ENCODE measurements at places on chromosomes 7 and 10. TPM values are rescaled to one million over a fixed set of nuclear protein-coding genes. Genes with fewer than 3 reads are reported as not detected.

GRCh38 chr7:143416565-143417149 lies 8.0 kb upstream of the EPHA1 start:
- no peak for DNase-seq

DNA sequence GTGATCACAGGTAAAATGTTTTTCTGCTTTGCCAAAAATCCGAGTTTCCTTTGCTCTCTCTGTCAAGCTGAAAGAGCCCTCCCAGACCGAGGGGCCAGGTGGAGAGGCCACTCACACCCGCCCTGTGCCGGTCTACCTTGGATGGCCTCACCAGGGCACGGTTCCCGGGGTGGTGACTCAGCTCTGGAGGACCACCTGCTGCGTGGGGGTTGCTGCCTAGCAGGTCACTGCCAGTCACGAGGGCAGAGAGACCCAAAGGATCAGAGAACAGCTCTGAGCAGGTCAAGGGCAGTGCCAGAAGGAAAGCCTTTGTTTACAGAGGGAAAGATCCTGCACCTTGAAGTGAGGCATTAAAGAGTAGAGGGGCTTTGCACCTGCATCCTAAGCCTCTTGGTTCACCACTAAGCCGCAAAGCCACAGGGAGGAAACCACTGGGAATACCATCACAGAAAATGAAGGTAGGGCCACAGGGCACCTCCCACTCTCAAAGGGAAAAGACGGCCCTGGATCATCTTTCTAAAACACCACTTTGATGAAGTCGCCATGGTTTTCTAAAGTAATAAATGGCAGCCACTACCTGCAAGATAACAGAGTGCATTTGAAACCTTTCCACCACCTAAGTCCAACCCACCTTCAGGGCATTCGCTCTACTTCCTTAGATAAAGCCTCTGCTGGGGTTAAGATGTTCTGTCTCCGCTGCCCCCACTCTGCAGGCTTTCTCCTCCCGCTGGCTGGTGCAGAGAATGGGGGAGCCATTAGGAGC lies 160.3 kb upstream of the KLF14 start:
- DNase-seq = no peak

GRID2IP gene
- total RNA-seq = 1.9 TPM

- DNase-seq = no peak
Observed at GRCh38 chr10:104689105-104689504, 48.0 kb downstream of the SORCS3 start.

TEX36 gene
- not detected for total RNA-seq

- DNase-seq = peak; percentile 30
Observed at GRCh38 chr10:78532480-78533042, 498.9 kb downstream of the RPS24 start.

GRCh38 chr10:786633-787474 lies 97.4 kb upstream of the DIP2C start:
- DNase-seq = peak; percentile 57

OPN1SW gene
- 0.45 TPM for total RNA-seq

- no peak for DNase-seq
Observed at GRCh38 chr10:130022511-130023299, 58.6 kb upstream of the EBF3 start.

HOXA13 gene
- not detected for total RNA-seq

GRCh38 chr7:156119771-156120170 lies 307.5 kb upstream of the SHH start:
- DNase-seq = no peak

SPDYE16 gene
- 0.34 TPM for total RNA-seq

BET1 gene
- 28.1 TPM for total RNA-seq

GRCh38 chr10:102604439-102604841 lies 39.8 kb upstream of the TRIM8 start:
- no peak for DNase-seq

VAX1 gene
- 4.0 TPM for total RNA-seq

C7orf33 gene
- total RNA-seq = not detected

- peak; percentile 31 for DNase-seq
Observed at GRCh38 chr7:71414490-71414889, 282.5 kb downstream of the GALNT17 start.

DNA sequence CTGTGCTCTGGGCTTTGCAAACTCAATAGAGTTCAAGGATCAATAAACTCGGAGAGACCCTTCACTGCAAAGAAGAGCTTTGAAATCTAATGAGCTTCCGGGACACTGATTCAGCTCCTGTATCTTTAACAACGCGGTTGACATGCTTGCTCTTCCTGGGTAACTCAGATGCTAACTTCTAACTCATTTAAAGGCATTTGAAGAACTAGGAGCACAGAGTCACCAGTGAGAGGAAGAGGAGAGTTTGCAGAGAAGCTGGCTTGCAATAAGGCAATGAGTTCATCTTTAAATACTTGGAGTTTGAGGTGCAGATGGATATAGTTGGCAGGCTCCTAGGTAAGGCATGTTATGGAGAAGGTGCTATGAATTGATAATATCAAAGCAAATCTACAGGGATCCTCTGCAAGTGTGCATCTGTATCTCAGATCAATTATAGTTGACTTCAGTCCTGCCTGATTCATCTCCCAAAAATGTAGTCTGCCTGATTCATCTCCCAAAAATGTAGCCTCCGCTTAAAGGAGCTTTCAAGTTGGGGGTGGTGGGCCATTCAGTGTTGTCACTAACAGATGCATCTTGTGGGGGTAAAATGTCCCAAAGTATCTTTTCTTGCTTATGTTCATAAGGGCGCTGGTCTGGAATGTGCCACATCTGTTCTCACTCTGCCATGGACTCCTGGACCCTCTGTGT lies 182.5 kb upstream of the PRSS58 start:
- peak; percentile 53 for DNase-seq

GRCh38 chr7:158343936-158344455 lies 243.6 kb downstream of the PTPRN2 start:
- peak; percentile 15 for DNase-seq

DNA sequence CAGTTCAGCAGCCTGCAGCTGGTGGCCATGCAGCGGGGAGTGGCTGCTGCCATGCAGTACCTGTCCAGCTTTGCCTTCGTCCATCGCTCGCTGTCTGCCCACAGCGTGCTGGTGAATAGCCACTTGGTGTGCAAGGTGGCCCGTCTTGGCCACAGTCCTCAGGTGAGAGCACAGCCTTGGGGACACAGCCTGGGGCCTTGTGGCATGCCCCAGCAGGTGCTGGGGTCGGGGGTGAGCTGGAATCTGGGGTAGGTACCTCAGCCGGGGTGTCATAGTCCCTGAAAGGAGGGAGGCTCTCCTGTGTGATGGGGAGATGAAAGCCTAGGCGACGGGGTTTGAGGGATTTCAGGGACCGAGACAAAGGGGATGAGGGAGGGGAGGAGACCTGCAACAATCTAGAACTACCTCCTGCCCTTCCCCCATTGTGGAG lies 14.1 kb downstream of the EPHB6 start:
- peak; percentile 33 for DNase-seq

GRCh38 chr7:151309311-151309710 lies 32.3 kb upstream of the NUB1 start:
- DNase-seq = no peak

GRCh38 chr10:12135631-12136030 lies 6.2 kb downstream of the SEC61A2 start:
- no peak for DNase-seq

AKR1B1 gene
- 152 TPM for total RNA-seq

DNA sequence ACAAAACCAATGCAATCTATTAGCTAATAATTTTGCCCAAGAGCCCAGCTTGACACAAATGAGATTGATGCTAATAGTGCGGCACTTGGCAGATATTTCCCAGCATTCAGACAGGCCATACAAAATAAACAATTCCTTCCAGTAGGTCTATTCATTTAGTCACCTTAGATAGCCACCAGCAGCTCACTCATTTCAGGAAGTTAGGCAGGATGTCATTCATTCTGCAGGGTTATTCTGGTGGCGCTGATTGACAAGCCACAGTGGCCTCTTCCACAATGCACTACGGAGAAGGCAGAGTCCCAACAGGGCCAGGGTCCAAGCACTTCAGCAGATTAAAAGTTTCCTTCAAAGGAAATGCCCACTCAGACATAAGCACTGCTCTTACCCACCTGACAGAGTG lies 55.8 kb downstream of the PIK3AP1 start:
- DNase-seq = no peak

EPHB4 gene
- total RNA-seq = 76.4 TPM

GRCh38 chr10:126163506-126163905 lies 224.8 kb downstream of the ADAM12 start:
- no peak for DNase-seq

DNA sequence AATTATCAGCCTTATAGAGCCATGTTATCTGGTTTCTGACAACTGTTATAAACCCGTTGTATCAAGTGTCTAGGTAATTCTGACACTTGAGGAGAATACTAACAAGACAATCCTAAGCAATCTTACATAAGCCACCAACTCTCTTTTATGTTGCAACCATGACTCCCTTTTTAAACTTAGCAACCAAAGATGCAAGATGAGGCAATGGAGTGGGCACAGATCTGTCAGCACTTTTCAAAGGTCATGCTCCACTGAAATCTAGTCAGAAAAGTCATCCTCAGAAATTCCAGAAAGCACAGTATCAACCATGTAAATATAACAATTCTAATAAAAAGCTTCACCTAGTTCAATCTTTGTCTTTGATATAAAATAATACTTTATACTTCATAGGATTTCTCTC lies 77.0 kb upstream of the SEMA3A start:
- DNase-seq = no peak

DNA sequence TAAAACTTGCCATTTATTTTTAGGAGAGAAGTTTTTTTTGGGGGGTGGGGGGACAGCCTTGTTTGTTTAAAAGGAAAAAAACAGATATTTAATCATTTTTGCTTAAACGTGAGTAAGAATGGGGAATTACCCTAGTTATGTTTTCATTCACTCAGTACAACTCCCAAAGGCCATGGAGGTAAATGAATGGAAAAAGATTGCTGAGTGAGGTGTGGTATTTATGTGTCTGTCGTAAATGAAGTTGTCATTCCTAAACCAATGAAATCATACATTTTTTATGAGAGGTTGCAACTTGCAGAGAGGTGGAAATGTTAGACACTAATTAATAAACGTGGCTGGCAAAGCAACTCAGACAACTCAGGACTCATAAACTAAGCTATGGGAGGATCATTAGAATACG lies 218.1 kb downstream of the CELF2 start:
- no peak for DNase-seq

EBLN1 gene
- not detected for total RNA-seq

DNA sequence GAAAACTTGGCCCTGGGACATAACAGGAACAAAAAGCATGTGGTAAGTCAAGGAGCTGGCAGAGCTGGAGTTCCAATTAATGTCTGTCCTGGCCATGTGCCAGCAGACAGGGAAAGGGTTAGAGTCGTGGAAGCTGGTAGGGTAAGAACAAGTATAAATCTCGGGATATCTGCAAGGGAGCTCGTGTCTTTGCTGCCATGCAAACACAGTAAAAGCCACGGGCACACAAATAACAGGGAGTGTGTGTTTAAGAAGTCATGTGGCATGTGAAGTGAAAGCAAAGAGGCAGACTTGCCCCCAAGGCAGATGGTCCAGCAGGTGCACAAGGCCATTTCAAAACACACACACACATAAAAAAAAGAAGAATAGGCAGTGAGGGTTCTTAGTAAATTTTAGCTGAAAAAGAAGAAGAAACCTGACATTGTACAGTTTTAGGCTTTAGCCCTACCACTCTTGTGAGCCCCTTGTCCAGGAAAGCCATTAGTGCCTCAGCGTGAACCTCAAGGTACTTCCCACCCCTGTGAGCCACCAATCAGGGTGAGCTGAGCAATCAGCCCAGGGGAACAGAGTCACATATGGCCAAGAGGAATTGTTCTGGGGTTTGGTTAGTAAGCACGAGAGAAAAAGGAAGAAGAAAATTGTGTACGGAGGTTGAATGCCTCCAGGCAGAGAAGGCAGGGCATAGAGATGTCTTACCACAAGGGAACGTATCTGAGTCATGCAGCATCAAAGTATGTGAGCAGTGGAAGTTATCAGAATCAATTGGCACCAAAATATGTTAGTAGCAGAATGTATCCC lies 32.8 kb upstream of the ARHGAP12 start:
- no peak for DNase-seq

ITPRID1 gene
- total RNA-seq = 4.6 TPM

SPDYE5 gene
- total RNA-seq = not detected

CHAT gene
- total RNA-seq = not detected

DNA sequence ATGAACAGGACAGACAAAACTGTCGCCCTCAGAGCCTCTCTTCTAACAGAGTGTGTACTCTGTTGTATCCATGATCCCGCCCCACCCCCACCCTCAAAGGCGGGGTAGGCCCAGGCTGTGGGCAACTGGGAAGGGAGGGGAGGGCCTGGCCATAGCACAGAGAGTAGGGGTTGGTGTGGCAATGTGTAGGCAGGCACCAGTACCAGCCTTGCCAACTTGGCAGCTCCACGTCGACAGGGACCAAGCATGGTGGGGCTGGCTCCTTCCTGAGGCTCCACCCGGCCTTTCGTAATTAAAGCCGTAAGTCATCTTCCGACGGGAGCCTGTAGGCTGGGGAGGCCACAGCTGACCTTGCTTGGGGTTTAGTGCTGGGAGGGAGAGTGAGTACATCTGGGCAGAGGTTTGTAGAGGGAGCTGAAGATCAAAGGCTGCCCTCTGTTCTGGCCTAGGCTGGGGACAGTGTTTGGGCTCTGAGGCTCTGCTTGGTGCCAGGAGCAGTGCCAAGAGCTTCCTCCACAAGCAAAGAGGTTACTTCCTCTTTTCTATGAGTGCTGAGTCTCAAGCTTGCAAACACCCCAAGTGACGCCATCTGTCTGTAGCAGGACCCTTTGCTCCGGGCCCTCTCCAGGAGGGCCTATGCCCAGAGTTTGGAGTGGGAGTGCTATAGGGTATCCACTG lies 121.6 kb downstream of the C10orf105 start:
- no peak for DNase-seq

DNA sequence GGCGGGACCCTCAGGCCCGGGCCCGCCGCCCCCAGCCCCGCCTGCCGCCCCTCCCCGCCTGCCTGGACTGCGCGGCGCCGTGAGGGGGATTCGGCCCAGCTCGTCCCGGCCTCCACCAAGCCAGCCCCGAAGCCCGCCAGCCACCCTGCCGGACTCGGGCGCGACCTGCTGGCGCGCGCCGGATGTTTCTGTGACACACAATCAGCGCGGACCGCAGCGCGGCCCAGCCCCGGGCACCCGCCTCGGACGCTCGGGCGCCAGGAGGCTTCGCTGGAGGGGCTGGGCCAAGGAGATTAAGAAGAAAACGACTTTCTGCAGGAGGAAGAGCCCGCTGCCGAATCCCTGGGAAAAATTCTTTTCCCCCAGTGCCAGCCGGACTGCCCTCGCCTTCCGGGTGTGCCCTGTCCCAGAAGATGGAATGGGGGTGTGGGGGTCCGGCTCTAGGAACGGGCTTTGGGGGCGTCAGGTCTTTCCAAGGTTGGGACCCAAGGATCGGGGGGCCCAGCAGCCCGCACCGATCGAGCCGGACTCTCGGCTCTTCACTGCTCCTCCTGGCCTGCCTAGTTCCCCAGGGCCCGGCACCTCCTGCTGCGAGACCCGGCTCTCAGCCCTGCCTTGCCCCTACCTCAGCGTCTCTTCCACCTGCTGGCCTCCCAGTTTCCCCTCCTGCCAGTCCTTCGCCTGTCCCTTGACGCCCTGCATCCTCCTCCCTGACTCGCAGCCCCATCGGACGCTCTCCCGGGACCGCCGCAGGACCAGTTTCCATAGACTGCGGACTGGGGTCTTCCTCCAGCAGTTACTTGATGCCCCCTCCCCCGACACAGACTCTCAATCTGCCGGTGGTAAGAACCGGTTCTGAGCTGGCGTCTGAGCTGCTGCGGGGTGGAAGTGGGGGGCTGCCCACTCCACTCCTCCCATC lies 82.7 kb downstream of the PAX2 start:
- DNase-seq = peak; percentile 89

IGFBP1 gene
- not detected for total RNA-seq
